ENCODE measurements at places on chromosomes 13 and 19.

GRCh38 chr19:43777163-43777695 is 3.5 kb downstream of the KCNN4 start:
- DNase-seq = peak; percentile 19

DNA sequence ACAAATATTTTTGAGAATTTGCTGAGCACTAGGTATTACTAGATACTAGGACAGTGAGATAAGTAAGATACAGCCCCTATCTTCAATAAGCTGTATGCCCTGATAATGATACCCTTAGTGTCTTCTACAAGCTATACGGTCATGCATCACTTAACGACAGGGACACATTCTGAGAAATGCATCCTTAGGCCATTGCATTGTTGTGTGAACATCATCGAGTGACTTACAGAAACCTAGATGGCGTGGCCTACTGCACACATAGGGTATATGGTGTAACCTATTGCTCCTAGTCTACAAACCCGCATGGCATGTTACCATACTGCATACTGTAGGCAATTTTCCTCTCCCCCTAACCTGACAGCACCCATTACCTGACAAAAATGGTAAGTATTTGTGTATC is 64.9 kb downstream of the LRCH1 start:
- DNase-seq = no peak

- no peak for DNase-seq
These were observed 1.3 kb downstream of the UBE2S start for GRCh38 chr19:55406091-55406825.

- no peak for DNase-seq
These were observed 17.6 kb upstream of the DHRS12 start for GRCh38 chr13:51821606-51822005.

- DNase-seq = no peak
These were observed 7.8 kb upstream of the C19orf84 start for GRCh38 chr19:51398096-51398704.

DNA sequence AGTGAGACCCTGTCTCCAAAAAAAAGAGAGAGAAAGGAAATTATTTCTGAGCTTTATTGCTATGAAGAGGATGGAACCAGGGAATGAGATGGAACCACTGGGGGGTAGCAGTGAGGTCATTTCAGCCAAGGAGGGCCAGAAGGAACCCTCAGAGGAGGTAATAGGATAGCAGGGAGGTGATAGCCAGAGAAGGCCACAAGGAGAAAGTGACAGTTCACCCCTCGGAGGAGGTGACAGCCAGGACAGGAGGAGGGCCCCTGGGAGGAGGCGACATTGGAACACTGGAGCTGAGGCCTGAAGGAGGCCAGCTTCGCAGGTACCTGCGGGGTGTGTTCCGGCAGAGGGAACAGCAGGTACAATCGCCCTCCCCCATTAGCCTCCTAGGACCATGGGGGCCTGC is 675 bp upstream of the PGPEP1 start:
- DNase-seq = no peak

DNA sequence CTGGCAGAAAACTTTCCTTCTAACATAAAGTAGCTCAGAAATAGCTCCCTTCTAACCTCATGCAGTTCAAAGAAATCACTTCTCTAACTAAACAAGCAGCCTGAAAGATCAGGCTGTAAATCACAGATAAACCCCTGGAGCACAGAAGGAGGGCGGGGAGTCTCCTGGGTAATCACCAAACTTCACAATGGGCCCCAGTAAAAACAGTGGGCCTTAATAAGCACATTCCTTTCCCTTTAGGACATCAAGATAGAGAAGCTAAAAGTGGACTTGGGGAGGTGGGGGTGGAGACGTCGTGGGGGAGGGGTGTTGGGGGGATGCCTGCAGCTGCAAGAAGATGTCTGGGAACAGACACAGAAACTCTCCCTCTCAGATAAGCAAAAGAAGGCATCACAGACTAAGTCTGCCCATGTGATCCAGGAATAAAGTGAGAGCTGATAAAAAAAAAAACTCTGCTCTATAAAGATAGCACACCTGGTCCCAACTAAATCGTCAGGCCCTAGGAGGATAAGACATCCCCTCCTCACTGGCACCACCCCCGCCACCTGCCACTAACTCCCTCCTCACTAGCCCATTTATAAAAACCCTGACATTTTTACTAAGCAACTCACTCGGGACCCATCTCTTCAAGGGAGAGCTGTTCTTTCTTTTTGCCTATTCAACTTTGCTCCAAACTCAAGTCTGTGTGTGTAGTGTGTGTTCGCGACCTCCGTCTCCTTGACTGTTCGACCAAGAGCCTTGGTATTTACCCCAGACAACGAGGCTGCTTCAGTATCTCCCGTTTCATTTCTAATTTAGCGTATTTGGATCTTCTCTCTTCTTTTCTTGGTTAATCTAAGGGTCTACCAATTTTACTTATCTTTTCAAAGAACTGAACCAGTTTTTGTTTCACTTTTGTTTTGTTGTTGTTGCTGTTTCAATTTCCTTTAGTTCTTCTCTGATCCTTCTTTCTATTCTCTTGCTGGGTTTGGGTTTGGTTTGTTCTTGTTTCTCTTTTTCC is 31.7 kb downstream of the DNAJC15 start:
- DNase-seq = peak; percentile 23

DNA sequence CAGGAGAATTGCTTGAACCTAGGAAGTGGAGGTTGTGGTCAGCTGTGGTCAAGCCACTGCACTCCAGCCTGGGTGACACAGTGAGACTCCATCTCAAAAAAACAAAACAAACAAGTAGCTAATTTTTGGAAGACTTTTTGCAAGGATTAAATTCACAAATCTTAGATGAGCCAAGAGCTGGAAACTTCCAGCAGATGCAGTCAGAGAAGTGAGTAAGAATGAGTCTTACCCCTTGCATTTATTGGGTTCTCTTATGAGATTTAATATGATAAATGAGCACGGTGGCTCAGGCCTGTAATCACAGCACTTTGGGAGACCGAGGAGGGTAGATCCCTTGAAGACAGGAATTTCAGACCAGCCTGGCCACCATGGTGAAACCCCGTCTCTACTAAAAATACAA is 44.9 kb upstream of the NBEA start:
- no peak for DNase-seq

GRCh38 chr13:36302289-36302688 is 4.7 kb upstream of the CCDC169 start:
- no peak for DNase-seq

DNA sequence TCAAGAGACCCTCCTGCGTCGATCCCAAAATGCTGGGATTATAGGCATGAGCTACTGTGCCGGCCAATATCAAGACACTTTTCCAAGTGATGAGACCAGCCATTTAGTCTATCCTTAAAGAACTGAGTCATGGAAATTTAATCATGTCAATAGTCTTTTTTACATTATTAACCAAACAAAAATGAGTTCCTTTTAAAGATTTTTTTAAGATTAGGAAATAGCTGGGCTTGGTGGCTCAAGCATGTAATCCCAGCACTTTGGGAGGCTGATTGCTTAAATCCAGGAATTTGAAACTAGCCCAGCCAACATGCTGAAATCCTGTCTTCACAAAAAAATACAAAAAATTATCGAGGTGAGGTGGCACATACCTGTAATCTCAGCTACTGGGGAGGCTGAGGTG is 16.7 kb upstream of the ZNF564 start:
- no peak for DNase-seq

- DNase-seq = no peak
These were observed 28.5 kb downstream of the VAV1 start for GRCh38 chr19:6800991-6801484.

DNA sequence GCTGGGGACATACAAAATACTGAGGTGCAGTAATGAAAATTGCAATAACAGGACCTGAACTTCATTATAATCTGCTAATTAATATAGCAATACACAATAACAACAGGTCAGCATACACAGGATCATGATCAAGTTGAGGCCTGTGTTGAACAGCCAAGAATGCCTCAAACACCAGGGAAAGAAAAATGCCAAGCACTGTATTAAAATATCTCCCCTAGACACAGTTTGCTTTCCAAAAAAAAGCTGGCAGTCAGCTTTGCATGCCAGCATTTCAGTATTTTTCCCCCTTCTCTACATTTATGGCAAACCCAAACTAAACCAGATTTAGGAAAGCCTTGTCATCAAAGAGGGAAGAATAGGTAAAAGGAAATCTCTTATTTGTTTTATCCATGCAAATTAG is 226.9 kb downstream of the LHFPL6 start:
- no peak for DNase-seq

DNA sequence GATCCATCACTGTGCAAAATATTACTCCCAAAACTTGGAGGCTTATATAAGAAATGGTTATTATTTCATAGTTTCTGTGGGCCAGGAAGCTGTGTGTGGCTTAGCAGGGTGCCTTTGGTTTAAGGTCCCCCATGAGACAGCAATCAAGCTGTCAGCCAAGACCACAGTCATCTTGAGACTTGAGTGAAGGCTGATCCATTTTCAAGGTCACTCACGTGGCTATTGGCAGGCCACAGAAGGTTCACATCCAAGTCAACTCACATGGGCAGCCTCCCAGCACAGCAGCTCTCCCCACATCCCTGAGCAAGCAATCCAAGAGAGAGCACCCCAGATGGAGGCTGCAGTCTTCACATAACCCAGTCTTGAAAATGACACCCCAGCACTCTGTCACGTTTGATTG is 537.4 kb downstream of the MYO16 start:
- DNase-seq = no peak

Measured in activated naive CD4-positive, alpha-beta T cell treated with Interleukin-2 at 50 U/mL for 16 hours (primary cell).